Activated CD8-positive, alpha-beta memory T cell treated with anti-CD3 and anti-CD28 coated beads for 1 hour (primary cell): ENCODE measurements at places on chromosomes 12 and 14.

DNA sequence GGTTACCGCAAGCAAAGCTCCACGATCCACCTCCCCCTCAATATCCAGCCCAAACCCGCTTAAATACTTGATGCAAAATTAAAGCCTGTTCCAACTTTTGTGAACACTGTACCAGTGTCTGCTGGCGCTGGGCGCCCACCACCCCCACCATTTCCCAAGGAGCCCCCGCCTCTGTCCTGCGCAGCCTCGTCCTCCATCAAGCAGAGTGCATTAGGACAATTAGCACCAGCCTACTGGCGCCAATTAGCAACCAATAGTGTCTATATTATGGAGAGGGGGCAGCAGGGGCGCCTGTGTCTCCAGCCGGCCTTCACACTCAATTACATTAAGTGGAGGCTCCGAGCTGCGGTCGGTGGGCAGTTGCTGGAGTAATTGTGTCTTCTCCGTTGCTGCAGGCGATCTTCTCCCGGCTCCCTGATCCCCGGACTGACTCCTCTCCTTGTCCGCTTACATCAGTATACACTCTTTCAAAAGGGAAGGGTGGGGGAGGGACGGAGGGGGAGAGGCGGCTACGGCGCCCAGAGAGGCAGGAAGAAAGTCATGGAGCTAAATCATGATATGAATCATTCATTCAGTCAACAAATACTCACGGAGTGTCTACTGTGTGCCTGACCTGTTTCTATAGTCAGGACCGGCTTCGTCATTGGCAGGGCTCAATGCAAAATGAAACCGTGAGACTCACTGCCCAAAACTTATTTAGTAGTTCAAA lies 707.3 kb downstream of the MED13L start:
- no peak for DNase-seq

DNA sequence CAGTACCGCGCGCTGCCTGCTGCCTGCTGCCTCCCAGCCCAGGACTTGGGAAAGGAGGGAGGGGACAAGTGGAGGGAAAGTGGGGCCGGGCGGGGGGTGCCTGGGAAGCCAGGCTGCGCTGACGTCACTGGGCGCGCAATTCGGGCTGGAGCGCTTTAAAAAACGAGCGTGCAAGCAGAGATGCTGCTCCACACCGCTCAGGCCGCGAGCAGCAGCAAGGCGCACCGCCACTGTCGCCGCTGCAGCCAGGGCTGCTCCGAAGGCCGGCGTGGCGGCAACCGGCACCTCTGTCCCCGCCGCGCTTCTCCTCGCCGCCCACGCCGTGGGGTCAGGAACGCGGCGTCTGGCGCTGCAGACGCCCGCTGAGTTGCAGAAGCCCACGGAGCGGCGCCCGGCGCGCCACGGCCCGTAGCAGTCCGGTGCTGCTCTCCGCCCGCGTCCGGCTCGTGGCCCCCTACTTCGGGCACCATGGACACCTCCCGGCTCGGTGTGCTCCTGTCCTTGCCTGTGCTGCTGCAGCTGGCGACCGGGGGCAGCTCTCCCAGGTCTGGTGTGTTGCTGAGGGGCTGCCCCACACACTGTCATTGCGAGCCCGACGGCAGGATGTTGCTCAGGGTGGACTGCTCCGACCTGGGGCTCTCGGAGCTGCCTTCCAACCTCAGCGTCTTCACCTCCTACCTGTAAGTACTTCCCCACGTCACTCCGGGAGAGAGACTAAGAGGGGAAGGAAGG lies at the start of gene LGR5:
LGR5 (plus strand) TSS at position 186 of the 732 bp plus-strand sequence; CDS start at position 469, 283 bp downstream.
- no peak for DNase-seq

DNA sequence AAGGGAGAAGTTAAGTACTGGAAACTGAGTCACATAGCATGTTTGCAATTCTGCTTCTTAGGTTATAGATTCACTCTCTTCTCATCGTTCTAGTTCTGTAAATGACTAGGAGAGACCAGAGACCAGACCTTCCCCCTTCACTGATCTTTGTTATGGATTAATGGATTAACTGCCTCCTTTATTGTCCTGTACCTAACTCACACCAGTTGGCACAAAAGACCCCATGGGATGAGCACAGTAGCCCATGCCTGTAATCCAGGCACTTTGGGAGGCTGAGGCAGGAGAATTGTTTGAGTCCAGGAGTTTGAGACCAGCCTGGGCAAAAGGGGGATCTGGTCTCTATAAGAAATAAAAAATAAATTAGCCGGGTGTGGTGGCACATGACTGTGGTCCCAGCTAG lies 20.8 kb downstream of the BCAT1 start:
- DNase-seq: no peak

DNA sequence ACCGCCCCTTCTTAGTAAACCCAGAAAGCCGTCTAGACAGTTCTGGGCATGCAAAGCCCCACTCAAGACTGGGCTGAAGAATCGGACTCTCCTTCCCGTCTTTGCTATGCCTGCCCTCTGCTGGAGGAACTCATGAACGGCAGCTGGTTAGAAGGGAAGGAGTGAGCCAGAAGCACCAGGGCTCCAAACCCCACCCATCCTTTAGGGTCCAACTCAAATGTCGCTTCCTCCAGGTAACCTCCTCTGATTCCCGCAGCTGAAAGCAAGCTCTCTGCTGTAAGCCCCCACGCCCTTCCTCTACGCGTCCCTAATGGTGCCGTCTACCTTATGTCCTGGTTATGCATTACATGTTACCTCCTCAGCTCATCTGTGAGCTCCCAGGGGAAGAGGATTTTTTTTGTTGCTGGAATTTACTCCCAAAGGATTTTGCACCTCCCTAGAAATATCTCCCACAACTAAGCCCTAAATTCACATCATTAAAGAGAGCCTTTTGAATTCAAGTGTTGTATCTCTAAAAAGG lies 59.0 kb upstream of the SCN8A start:
- DNase-seq: peak; percentile 19

GRCh38 chr12:106894774-106895173 lies 60.9 kb upstream of the TMEM263 start:
- DNase-seq: no peak

GRCh38 chr14:53408175-53408879 lies 255.2 kb upstream of the DDHD1 start:
- no peak for DNase-seq

- no peak for DNase-seq
These were observed 115.9 kb downstream of the FGD4 start for GRCh38 chr12:32515137-32515873.

- DNase-seq: no peak
These were observed 6.3 kb upstream of the DCAF4 start for GRCh38 chr14:72920008-72920407.

- no peak for DNase-seq
These were observed 19.1 kb upstream of the LDHB start for GRCh38 chr12:21676776-21677175.

- DNase-seq: no peak
These were observed 33.9 kb downstream of the FBXO33 start for GRCh38 chr14:39398382-39398781.

GRCh38 chr14:20986811-20987210 lies 3.0 kb upstream of the METTL17 start:
- DNase-seq: no peak

GRCh38 chr12:4454315-4454860 lies 8.8 kb upstream of the FGF6 start:
- no peak for DNase-seq

DNA sequence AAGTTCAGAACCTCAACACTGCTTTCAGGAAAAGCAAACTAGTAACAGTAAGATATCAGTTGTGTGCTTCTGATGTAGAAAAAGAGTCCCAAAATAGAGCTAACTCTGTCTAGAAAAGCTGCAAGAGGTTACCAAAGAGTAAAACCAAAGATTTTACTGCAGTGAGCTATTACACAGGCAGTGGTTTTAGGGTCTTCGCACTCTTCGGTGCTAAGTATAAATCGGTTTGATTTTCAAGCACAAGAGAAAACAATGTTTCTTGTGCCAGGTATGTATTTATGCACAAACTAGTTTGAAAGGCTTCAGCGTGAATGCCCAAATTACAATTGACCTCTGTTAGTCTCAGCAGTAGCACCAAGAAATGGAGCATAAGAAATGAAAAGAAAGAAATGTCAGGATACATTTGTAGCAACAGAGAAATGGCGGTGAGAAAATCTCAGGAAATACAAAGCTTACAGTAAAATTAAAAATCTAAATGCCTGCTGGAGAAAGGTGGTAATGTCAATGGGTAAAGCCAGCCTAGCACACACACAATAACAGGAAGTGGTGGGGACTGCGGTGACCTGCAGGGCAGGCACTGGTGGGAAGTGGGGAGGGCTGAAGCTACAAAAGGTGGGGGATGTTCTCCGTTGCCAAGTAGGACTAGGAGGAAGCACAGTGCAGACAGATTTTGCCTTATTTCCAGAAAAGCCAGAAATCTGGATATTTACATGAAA lies 18.0 kb upstream of the DYRK2 start:
- DNase-seq: peak; percentile 67

GRCh38 chr12:3150931-3151835 lies 74.0 kb downstream of the TSPAN9 start:
- no peak for DNase-seq

- no peak for DNase-seq
These were observed 16.6 kb upstream of the TRAF3 start for GRCh38 chr14:102760496-102761193.

DNA sequence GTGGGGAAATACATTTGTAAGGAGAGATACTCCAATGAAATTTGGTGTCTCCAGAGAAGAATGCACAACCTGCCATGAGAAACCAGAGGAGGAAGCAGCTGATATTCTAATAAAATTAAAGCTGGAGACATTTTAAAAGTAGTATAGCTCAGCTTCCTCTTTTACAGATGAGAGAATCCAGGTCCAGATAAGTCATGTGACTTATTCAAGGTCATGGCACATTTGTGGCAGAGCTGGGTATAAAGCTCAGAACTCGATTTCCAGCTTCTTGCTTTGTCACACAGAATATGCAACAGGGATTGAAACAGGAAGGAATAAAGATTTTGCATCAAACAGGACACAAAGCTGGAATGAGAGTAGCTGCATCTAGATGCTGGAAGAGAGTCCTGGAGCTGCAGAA lies 174.8 kb downstream of the EMP1 start:
- DNase-seq: no peak

DNA sequence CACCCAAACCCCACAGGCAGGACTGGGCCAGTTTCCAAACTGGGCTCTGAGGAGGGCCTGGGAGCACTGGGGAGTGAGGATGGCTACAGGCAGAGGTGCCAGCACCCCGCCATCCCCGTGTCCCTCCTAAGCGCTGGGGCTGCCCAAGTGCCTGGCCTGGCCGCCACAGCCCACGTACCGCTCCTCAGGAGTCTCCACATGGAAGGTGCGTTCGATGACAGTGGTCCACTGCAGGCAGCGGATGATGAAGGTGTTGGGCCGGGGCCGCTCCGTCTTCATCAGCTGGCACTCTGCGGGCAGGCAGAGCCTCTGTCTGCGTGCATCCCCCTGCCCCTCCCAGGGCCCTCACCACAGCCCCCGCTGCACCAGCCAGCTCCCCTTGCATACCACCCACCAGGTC lies 19.1 kb downstream of the AKT1 start:
- DNase-seq: no peak

- no peak for DNase-seq
These were observed 1.2 kb downstream of the ITGB7 start for GRCh38 chr12:53205747-53206419.

GRCh38 chr12:21292111-21292510 lies 42.6 kb downstream of the SLCO1A2 start:
- no peak for DNase-seq

- no peak for DNase-seq
These were observed 638.5 kb downstream of the MED13L start for GRCh38 chr12:115638733-115639647.

DNA sequence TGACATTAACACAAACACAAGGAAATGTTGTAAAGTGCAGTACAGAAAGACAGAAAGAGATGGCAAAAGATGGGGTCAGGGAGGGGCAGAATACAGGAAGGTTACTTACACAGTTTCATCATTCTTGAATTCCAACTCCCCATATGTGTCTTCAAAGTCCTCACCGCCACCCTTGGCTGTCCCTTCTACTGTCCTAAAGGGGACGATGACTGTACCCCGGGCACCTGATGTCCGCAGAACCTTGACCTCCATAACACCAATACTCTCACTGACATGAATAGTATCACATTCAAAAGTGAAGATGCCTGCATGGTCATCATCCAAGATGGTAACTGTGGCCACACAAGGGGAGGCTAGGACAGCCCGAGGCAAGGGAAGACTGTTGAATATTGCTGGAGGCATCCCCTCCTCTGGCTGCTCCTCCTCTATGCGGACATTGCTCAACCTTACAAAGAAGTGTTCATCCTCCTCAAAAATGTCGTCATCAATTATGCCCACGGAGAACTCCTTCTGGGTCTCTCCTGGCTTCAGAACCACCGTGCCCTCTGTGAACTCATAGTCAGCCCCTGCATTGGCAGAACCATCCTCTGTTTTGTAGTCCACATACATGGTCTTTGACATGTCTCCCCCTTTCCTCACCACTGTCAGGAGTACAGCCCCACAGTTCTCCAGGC lies 22.1 kb downstream of the SLC8A3 start:
- DNase-seq: no peak

DNA sequence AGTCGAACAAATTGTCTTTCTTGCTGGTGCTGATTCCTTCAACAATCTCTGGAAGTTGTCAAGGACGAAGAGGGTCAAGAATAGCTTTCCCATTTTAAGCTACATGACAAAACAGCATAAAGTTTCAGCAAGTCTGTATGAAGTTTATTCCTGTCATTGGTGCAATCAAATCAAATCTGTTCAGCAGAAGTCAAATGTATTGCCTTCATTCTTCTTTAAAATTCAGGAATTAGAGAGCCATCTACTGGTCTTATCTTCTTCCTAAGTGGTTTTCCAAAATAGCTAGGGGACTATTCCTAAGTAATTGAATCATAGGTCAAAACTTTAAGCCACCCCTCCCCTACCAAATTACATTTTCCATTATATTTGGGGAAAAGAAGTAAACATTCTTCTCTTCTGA lies 990.2 kb downstream of the GALC start:
- no peak for DNase-seq

- DNase-seq: no peak
These were observed 40.1 kb upstream of the KIF21A start for GRCh38 chr12:39483042-39483441.

DNA sequence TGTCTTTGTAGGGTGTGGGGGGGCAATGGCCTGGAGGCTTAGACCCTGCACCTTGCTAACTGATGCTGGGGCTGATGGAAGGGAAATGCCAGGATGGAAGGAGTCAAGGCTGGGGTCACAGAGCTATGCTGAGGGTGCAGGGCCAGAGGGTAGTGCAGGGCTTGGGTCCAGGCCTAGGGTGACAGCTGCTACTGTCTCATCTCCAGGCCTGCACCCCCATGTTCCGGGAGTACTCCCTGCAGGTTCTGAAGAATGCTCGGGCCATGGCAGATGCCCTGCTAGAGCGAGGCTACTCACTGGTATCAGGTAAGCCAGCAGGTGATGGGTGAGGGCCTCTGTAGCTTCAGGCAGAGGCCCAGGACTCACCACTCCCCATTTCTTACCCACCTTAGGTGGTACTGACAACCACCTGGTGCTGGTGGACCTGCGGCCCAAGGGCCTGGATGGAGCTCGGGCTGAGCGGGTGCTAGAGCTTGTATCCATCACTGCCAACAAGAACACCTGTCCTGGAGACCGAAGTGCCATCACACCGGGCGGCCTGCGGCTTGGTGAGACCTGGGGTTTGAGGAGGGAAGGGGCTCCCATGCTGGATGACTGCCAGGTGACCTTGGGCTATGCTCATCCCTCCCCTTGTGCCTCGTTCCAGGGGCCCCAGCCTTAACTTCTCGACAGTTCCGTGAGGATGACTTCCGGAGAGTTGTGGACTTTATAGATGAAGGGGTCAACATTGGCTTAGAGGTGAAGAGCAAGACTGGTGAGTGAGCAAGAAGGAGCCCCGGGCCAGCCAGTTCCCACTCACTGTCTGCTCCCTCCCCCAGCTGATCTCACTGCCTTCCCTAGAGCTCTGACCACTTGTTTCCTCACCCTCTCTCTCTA lies 4.1 kb downstream of the SHMT2 start:
- no peak for DNase-seq

- no peak for DNase-seq
These were observed 22.2 kb downstream of the IFNG start for GRCh38 chr12:68137335-68137830.
